ENCODE measurements at places on chromosomes 3 and 15.

GRCh38 chr15:51223771-51224229, 114.6 kb downstream of the CYP19A1 start:
- peak; percentile 94 for DNase-seq

GRCh38 chr3:4061195-4061594, 242.0 kb upstream of the SETMAR start:
- no peak for DNase-seq

DNA sequence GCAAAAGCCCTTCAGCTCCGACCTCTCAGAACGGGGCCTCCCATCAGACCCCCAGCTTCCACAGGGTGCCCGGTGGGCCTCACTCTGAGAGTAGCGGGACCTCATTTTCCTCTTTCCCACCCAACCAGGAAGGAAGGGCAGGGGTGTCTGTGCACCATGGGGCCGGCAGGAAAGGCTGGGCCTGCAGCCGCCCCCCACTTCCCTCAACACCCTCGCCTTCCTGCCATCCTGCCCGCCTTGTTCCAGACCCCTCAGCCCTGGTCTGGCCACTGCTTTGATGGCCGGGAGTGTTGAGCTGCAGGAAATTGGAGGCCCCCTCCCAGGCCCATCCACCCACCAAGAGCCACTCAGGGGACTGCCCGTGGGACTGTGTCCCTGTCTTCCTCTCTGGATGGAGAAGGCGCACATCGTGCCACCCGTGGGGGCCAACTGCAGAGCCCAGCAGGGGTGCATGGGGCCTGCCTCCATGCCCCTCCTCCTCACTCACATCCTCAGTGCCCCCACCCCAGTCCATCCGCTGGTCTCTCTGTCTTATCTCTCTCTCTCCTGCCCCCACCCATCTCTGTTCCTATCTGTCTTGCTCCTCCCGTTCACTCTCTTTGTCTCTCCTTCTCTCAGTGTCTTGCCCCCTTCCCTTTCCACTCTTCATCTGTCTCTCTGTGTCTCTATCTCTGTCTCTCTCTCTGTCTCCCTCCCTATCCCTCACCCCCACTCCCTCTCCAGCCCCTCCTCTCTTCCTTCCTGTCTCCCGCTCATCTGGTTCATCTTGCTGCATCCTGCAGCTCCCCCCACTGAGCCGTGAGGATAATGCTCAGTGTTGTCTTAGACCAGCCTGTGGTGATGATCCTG, 1.8 kb upstream of the PLXND1 start:
- DNase-seq = no peak

- no peak for DNase-seq
These were observed 295.9 kb downstream of the CADM2 start for GRCh38 chr3:85254738-85255137.

DNA sequence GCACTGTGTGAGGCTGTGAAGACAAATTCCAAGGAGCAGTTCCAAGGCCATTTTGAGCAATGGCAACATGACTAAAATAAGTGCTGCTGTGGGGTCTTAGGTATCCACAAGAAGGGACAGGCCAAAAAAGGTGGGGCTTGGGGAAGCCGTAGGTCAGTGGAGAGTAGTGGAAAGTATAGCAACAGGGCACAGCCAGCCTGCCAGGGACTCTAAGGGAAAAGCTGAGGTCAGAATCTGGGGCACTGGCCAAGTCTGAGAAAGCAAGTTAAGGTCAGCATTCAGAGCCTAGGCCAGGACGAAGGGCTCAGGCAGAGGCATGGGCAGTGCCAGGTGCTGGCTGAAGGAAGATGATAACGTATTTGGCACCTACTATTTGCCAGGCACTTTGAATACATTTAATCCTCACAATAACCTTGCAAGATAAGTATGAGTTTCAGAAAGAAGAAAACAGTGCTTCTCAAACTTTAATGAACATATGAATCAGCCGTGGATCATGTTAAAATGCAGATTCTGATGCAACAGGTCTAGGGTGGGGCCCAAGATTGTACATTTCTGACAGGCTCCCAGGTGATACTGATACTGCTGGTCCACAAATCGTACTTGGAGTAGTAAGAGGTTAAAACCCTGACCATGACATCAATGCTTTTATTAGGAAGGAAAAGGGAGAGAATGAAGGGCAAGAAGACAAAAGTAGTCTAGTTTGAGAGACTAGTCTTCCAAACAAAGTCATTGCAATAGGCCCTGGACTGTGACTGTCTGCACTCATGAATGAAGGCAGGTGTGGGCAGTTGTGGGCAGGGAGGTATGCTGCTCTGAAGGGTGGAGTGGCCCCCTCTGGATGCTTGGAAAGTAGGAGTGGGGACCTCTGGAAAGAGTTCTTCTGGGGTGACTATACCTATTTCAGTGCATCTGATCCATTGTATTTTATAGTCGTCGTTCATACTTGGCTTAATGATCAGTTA, 106.3 kb upstream of the ANKRD28 start:
- DNase-seq = no peak

- DNase-seq = no peak
These were observed 8.1 kb upstream of the LRRK1 start for GRCh38 chr15:100911086-100911485.

DNA sequence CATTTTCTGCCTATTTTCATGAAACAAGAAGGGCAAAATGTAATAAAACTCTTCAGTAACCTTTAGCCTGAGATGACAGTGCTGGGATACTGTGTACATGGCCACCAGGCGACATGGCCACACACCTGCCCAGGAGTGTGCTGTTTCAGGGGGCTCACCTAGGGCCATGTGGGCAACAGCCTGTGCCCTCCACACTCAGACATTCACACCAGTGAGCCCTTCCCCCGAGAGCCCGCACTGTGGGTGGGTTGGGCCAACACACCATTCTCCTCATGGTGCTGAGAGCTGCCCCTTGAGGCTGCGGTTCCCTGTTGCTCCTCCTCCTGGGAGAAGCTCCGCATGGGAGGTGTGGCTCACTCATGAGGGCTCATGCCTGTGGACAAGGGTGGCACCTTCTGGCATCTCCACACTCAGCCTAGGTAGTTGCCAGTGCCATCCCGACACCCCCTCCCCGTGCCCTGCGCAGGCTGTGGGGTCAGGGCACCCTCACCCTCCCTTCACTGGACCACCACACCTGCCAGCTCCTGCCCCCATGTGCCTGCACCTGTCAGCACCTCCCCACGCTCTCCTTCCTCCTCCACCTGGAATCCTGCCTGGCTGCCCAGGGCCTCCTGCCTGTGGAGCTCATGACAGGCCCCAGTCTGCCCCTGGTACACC, 19.7 kb downstream of the OCA2 start:
- DNase-seq = no peak

- no peak for DNase-seq
These were observed 27.7 kb downstream of the SCG3 start for GRCh38 chr15:51709031-51709430.

- DNase-seq = no peak
These were observed 4.6 kb downstream of the SNRK start for GRCh38 chr3:43290956-43291355.

GRCh38 chr3:172067837-172068440, 28.6 kb downstream of the FNDC3B start:
- DNase-seq = no peak

DNA sequence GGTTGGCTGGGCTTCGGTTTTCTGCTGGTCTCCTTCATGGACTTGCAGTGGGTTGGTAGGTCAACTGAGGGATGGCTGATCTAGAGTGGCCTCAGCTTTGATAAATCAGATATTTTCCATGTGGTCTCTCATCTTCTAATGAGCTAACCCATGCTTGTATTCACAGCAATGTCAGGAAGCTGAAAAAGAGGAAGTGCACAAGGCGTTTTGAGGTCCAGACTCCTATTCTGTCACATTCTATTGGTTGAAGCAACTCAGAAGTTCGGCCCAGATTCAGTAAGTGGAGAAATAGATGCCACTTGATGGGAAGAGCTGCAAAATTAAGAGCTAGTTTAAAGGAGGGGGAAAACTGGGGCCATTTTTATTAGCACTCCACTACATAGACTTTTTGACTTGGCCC, 361.2 kb downstream of the DIPK2A start:
- no peak for DNase-seq

DNA sequence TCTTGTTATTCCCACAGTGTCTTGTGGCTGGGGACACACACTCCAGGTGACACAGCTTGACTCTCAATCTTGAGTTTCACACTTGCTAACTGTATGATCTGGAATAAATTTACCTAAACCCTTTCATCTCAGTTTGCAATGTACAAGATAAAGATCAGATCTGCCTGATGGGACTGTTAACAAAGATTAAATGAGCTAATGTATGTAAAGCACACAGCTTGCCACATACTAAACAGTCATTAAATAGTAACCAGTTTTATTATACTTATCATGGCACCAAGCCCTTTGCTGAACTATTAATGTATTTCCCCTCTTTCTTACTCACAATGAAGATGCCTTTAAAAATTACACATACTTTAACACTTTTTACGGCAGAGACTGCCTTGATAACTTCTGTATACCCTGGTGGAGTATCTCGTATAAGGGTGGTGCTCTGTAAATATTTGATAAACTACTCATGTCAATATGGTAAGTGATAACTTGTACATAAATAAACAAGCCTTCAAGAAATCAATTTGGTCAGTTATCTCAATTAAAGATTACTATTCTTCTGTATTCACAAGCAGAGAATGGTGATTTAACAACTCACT, 184.5 kb downstream of the STAG1 start:
- DNase-seq = no peak

DNA sequence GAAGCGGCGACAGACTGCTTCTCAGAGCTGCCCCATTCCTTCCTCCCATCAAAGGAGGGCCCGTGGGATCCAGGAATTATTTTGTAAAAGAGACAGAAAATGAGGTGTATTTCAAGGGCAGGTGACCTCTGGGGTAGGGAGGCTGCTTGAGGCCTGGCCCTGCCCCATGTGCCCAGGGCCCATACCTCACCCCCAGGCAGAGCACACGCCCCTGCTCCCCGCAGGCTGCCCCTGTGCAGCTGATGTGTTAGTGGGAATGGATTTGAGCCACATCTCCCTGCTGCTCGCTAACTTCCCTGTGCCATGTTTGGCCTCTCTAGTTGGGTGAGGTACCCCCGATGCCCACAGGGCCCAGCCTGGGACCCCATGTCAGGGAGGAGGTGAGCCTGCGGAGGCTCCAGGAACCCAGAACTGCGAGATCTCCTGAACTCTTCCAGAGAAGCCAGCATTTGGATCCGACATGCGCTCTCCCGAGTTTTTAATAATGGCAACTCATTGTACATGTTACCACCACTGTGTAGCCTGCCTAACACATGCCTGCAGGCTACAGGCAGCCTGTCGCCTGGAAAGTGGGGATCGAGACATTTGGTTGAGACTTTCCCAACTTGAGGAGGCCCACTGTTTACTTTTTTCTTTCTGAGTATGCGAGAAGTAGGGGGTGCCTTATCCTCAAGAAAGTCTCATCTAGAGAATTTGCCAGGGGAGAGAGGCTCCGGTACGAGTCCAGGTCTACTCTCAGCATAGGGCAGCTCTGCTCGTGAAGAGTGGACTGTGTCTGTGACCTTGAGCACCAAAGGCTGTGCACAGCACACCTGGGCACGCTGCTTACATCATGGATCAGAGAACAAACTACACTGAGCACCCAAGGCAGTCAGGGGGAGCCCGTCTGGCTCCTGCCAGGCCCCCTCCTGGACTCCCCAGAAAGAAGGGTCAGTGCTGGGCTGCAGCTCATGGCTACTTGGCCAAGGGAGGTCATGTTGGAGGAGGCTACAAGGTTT, 36.1 kb downstream of the PCSK6 start:
- no peak for DNase-seq

DNA sequence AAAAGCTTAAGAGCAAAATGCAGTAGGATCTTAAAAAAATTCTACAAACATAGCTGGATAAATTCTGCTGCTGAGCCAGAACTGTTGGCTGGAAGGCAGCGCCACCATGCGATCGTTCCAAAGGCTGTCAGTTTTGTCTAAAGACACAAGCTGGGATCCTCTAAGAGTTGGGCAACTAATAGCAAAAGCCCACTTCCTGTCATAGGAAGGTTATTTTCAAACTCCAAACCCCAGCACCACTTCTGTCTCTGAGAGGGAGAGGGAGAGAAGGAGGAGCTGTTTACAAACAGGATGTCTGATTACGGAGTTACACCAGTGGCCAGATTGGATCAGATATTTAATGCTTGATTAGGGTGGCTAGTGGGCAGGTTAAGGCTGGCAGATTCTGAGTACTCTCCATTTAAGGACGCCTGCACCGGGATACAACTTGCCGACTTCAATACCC, 44.0 kb downstream of the EIF4E3 start:
- peak; percentile 59 for DNase-seq

GRCh38 chr15:59444081-59444835, 6.3 kb downstream of the FAM81A start:
- DNase-seq = no peak

GRCh38 chr3:158355623-158356588, 215.1 kb upstream of the MLF1 start:
- no peak for DNase-seq

DNA sequence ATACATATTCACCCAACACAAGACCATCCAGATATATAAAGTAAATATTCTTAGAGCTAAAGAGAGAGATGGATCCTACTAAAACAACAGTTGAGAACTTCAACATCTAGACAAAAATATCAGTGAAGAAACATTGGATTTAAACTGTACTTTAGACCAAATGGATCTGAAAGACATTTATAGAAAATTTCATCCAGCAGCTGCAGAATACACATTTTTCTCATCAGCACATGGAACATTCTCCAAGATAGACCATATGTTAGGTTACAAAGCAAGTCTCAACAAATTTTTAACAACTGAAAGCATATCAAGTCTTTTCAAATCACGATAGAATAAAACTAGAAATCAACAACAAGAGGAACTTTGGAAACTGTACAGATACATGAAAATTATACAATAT, 369.0 kb upstream of the CCDC54 start:
- DNase-seq = no peak

DNA sequence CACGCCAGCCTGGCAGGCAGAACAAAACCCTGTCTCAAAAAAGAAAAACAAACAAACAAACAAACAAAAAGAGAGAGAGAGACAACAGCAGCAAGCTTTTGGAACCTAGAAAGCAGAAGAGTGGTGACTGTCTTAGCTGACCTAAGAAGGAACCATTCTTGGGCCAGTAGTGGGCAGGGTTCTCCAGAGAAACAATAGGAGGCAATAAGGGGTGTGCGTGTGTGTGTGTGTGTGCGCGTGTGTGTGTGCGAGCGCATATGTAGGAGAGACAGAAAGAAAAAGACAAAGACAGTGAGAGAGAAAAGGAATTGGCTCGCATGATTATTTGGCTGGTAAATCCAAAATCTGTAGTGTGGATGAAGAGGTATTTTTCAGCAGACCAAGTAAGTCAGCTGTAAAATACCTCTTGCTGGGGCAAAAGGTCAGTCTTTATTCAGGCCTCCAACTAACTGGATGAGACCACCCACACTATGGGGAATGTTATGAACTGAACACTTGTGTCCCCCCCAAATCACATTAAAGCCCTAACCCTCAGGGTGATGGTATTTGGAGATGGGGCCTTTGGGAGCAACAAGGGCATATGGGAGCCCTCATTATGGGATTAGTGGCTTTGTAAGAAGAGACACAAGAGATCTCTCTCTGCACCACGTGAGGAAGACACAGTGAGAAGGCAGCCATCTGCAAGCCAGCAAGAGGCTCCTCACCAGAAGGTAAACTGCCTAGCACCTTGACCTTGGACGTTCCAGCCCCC, 15.1 kb upstream of the BLM start:
- no peak for DNase-seq

DNA sequence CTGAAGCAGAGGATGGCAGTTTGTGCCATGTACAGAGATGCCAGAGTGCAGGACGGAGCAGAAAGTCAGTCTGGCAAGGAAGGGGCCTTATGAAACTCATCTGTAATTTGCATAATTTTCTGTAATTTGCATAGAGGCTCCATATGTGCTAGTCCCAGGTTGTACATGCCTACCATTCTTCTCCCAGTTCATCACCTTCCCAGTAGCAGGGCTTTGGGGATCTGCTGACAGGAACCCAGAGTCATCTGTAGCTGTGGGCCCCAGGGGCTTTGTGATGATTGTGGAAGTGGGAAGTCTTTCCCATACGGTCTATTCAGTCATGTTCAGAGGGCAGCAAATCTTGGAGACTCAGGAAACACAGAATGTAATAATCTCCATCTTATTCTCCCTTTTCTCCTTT, 42.4 kb upstream of the SIAH2 start:
- DNase-seq = no peak
